A549 treated with dexamethasone at 1 μM for 4 hours (cell line): ENCODE measurements at places on chromosomes 16 and 17. TPM values are rescaled to one million over a fixed set of nuclear protein-coding genes. Genes with fewer than 3 reads are reported as not detected.

Gene SEPTIN1
- total RNA-seq: 0.87 to 2.8 TPM (median 2.3 TPM) in 5 replicates

Gene HNF1B
- 13.8 to 20.7 TPM (median 19.3 TPM) in 5 replicates for total RNA-seq

Gene JPH3
- 1.5 to 2.3 TPM (median 2.1 TPM) in 5 replicates for total RNA-seq

Gene GRAP
- 0.22 to 0.47 TPM (median 0.35 TPM) in 5 replicates for total RNA-seq

Gene NKIRAS2
- total RNA-seq: 43.6 to 49.2 TPM (median 47.0 TPM) in 5 replicates

Gene MSLN
- 2.2 to 4.3 TPM (median 2.8 TPM) in 5 replicates for total RNA-seq

Gene CLDN6
- total RNA-seq: 0.14 to 0.54 TPM (median 0.31 TPM) in 5 replicates

Gene CLEC10A
- not detected in 5 replicates for total RNA-seq

Gene HBQ1
- total RNA-seq: 4.5 to 7.2 TPM (median 6.6 TPM) in 5 replicates

Gene AURKB
- total RNA-seq: 134 to 149 TPM (median 142 TPM) in 5 replicates
